ENCODE measurements at places on chromosomes 16 and 17. TPM values are rescaled to one million over a fixed set of nuclear protein-coding genes. Genes with fewer than 3 reads are reported as not detected.

The SLC6A2 gene
- total RNA-seq = not detected

The CD79B gene
- total RNA-seq = not detected

The WNT9B gene
- 0.98 TPM for total RNA-seq

The TMEM106A gene
- 8.6 TPM for total RNA-seq

The ABCA3 gene
- total RNA-seq = 6.9 TPM

The CNTNAP1 gene
- 2.3 TPM for total RNA-seq

The PABPN1L gene
- not detected for total RNA-seq

The CALB2 gene
- total RNA-seq = 2.2 TPM

The TMEM92 gene
- 7.4 TPM for total RNA-seq

The EPN3 gene
- total RNA-seq = 9.1 TPM

The CLCN7 gene
- total RNA-seq = 89.4 TPM

The KLHL11 gene
- 19.6 TPM for total RNA-seq

The INCA1 gene
- 2.8 TPM for total RNA-seq

The CACNG5 gene
- not detected for total RNA-seq

The HSD17B2 gene
- 1.2 TPM for total RNA-seq

The CCDC144A gene
- total RNA-seq = 1.2 TPM

The ACSM2A gene
- not detected for total RNA-seq

The MYO19 gene
- total RNA-seq = 82.2 TPM

The SNRNP25 gene
- 52.0 TPM for total RNA-seq

The MT1X gene
- 6.8 TPM for total RNA-seq

The PRR15L gene
- total RNA-seq = 36.1 TPM

The RAB11FIP4 gene
- total RNA-seq = 65.5 TPM

The LCMT1 gene
- total RNA-seq = 74.7 TPM

The OR2C1 gene
- total RNA-seq = 0.19 TPM

The DPEP3 gene
- not detected for total RNA-seq

The TP53TG3 gene
- not detected for total RNA-seq

The TMEM114 gene
- total RNA-seq = 1.8 TPM

The ZNF48 gene
- 59.7 TPM for total RNA-seq

The ZNF423 gene
- total RNA-seq = 47.7 TPM

The PPP1R27 gene
- total RNA-seq = not detected

The HOXB4 gene
- total RNA-seq = 6.0 TPM

The SAMD14 gene
- total RNA-seq = 6.0 TPM

The HAP1 gene
- total RNA-seq = 13.7 TPM

The SLC12A3 gene
- not detected for total RNA-seq

The CETP gene
- not detected for total RNA-seq

The KCNJ16 gene
- 16.6 TPM for total RNA-seq

The TEKT3 gene
- total RNA-seq = 2.8 TPM

The HGS gene
- total RNA-seq = 141 TPM

The SMCR8 gene
- 16.6 TPM for total RNA-seq

The KRT24 gene
- not detected for total RNA-seq

The TMEM98 gene
- total RNA-seq = 181 TPM

The SPATA22 gene
- total RNA-seq = not detected

The CYLD gene
- 18.7 TPM for total RNA-seq

The TUBD1 gene
- total RNA-seq = 31.7 TPM

The KRT33B gene
- total RNA-seq = not detected

The ITGAD gene
- not detected for total RNA-seq

The KRT39 gene
- not detected for total RNA-seq

The BCO1 gene
- 2.2 TPM for total RNA-seq

The KRT222 gene
- total RNA-seq = 1.1 TPM

The RRAD gene
- 0.36 TPM for total RNA-seq

The KSR1 gene
- 66.2 TPM for total RNA-seq

The BRIP1 gene
- total RNA-seq = 14.3 TPM

All from progenitor cell of endocrine pancreas (in vitro differentiated cells).